Forelimb muscle (tissue), 1 donor: ENCODE measurements at places on chromosomes 12 and 14. TPM values are rescaled to one million over a fixed set of nuclear protein-coding genes. Genes with fewer than 3 reads are reported as not detected.

Gene PAX9
- polyA plus RNA-seq = 0.43 TPM

Gene SCNN1A
- polyA plus RNA-seq = not detected

Gene ASIC1
- 9.1 TPM for polyA plus RNA-seq

DNA sequence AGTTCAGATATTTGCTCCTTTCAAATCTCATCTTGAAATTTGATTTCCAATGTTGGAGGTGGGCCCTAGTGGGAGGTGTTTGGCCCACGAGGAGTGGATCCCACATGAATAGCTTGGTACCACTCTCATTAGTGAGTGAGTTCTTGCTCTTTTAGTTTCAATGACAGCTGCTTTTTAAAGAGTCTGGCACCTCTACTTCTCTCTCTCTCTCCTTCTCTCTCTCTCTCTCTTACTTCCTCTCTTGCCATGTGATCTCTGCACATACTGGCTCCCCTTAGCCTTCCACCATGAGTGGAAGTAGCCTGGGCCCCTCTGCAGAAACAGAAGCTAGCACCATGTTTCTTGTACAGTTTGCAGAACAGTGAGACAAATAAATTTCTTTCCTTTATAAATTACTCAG lies 25.1 kb downstream of the GPR65 start:
- DNase-seq = no peak
